Aorta (tissue), 5 donors: ENCODE measurements at places on chromosomes 16 and 17.
A peak's percentile ranks its signal among the peaks of the same experiment; 100 is the strongest.

- no peak for DNase-seq
These were observed 15.3 kb downstream of the CDH3 start for GRCh38 chr16:68660359-68660795.

DNA sequence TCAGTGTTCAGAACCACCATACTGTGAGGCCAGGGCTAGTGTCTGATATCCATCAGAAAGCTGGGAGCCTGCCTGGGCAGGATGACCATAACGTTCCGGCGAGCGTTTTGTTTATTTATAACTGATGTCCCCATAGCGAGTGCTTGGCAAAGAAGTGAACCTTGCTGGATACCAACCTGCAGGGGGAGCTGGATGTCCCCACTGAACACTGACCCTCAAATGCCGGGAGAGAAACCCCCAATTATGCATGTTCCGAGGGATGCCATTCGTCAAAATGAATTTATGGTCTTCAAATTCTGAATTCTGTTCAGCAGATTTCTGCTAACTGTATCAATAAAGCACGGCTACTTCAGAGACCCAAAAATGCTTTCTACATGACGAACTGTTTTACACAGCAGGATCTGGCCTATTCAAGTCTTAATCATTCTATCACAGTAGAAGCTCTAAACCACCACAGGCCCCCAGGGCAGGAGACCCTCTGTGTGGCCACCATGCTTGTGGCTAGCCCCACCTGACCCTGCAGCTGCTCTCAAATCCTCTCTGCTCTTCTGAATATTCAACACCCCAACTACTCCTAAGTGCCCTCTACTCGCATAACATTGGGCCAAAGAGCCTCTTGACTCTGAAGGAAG, 15.2 kb downstream of the MED24 start:
- peak; percentile 80 for DNase-seq

DNA sequence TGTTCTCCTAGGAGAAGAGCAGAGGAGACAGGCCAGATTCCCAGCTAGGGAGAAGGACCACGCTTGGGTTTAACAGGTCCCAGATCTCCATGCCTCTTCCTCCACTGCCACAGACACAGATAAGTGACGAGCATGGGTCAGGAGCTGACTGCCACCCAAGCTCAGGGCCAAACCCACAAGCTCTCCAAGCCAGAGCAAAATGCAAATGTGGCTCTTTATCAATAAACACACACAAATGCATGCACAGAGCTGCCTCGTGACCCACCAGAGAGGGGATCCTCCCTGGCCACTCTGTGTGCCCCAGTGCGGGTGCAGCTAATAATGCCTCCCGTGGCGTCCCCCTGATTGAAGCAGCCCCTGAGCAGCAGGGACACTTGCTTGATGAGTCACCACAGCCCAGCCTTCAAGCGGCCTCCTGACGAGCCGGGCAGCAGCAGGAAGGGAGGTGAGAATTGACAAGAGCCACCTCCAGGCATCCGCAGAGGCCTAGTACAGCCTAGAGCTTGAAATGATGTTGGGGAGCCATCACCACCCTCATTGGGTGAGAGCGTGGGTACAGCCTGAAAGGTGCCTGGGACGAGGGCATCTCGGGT, 143.9 kb downstream of the CCDC182 start:
- DNase-seq = no peak

DNA sequence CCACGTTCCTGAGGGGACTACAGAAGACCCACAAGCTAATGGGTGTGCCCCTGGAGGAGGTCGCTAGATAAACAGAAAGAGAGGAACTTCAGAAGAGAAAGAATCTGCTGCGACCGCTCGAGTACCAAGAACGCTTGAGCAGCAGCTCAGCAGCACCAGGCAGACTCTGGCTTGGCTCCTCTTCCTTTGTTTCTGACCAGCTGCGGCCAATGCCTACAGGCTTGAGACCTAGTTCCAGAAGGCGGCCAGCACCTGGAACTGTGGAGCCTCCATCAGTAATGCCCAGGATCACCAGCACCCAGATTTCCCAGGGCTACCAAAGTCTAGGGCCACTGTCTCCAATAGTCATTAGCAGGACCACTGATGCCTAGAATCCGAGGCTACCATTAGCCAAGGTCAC, 26.0 kb upstream of the GOSR2 start:
- DNase-seq = no peak

DNA sequence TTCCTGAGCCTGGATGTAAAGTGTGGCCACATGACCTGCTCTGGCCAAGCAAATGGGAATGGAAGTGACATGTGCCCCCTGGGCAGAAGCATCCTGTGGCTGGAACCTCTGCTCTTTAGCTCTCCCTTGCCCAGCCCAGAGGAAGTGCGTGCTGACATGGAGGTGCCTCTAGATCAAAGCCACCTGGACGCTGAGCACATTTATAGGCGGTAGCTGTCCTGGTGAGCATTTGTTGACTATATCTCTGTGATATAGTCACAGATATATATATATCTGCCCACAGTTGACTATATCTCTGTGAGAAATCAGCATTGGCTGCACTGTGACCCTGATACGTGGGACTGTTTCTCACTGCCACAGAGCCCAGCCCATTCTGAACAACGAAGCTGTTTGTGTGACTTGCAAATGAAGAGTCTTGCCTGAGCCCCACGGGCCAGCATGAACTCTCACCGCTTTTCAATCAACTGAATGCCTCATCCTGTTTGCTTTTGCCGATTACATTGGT, 118.8 kb downstream of the C16orf95 start:
- no peak for DNase-seq
